ENCODE measurements at places on chromosomes 6 and 20. TPM values are rescaled to one million over a fixed set of nuclear protein-coding genes. Genes with fewer than 3 reads are reported as not detected.

Gene CASS4
- polyA plus RNA-seq, result not detected

DNA sequence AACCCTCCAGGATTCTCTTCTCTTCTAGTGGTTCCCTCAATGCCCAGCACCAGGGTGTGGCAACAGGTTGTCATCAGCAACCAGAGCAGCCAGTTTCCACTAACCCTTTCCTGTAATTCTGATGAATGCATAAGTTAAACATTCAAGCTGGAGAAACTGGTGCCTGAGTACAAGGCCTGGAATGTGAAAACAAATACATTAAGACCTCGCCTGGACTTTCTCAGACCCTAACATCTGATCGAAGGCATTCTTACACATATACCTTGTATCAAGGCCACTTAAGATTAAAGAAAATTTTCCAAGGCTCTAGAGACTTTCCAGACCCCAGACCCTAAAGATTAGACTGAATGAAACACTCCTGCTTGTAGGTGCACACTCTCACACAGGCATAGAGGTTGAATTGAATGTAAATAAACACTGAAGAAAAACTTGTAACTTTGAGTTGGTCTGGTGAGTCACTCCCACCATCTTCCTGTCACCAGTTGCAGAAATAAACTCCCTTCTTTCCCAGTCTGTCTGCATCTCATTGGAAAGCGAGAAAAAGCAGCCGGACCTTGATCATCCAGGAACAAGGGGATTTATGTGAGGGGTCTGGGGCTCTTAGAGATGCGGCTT, 9.0 kb downstream of the LRP11 start:
- H3K27me3 ChIP-seq, result peaks cover under 1% of the 10 kb centered on the region
- H3K27ac ChIP-seq, result no peak overlapping the region
- peaks cover 7% of the 10 kb centered on the region for H3K4me1 ChIP-seq
- DNase-seq, result no peak
- no peak overlapping the region for H3K4me3 ChIP-seq

GRCh38 chr20:54680439-54680838, 205.0 kb downstream of the DOK5 start:
- no peaks in the 10 kb centered on the region for H3K36me3 ChIP-seq
- H3K27me3 ChIP-seq, result 0 out of 2 replicates have a peak, but pooled peaks cover 2% of the 10 kb centered on the region

Gene CRISP3
- not detected for polyA plus RNA-seq

- no peak overlapping the region for H3K27ac ChIP-seq
- H3K27me3 ChIP-seq, result no peaks in the 10 kb centered on the region
- no peak for DNase-seq
- no peaks in the 10 kb centered on the region for H3K36me3 ChIP-seq
- no peak overlapping the region for H3K4me3 ChIP-seq
These were observed 42.3 kb upstream of the FRMD1 start for GRCh38 chr6:168121303-168121665.

DNA sequence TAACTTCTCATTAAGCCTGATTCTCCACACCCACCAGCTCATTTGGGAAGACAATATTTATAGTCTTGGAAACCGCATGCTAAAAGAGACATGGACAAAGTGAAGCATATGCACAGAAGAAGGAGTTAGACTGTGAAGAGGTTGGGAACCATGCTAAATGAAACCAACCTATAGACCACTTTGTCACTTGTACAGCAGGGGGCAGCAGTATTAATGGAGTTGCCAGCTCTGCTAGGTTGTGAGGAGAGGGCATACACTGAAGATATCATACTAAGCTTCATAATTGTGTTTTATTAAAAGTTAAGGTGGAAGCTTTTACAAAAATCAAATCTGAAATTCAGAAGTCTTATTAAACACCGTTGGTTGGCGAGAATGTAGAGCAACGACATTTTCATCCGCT, 38.3 kb upstream of the HMGCLL1 start:
- no peaks in the 10 kb centered on the region for H3K27me3 ChIP-seq
- no peak for DNase-seq
- no peak overlapping the region for H3K27ac ChIP-seq
- H3K36me3 ChIP-seq, result no peaks in the 10 kb centered on the region
- H3K4me3 ChIP-seq, result no peak overlapping the region

Gene FOXF2
- polyA plus RNA-seq, result not detected

GRCh38 chr6:15184441-15184861, 61.4 kb upstream of the JARID2 start:
- no peaks in the 10 kb centered on the region for H3K27me3 ChIP-seq
- DNase-seq, result peak; percentile 15
- no peak overlapping the region for H3K4me3 ChIP-seq
- peaks cover 10% of the 10 kb centered on the region for H3K4me1 ChIP-seq

GRCh38 chr6:151263967-151264366, 24.2 kb downstream of the AKAP12 start:
- no peak for DNase-seq
- no peaks in the 10 kb centered on the region for H3K36me3 ChIP-seq
- no peaks in the 10 kb centered on the region for H3K4me1 ChIP-seq
- H3K4me3 ChIP-seq, result no peak overlapping the region
- H3K27ac ChIP-seq, result no peak overlapping the region

GRCh38 chr6:144769142-144769541, 484.0 kb downstream of the UTRN start:
- H3K4me3 ChIP-seq, result no peak overlapping the region
- no peaks in the 10 kb centered on the region for H3K4me1 ChIP-seq
- no peak overlapping the region for H3K27ac ChIP-seq
- H3K27me3 ChIP-seq, result no peaks in the 10 kb centered on the region
- no peaks in the 10 kb centered on the region for H3K36me3 ChIP-seq
- no peak for DNase-seq

Gene KHDC1L
- not detected for polyA plus RNA-seq

DNA sequence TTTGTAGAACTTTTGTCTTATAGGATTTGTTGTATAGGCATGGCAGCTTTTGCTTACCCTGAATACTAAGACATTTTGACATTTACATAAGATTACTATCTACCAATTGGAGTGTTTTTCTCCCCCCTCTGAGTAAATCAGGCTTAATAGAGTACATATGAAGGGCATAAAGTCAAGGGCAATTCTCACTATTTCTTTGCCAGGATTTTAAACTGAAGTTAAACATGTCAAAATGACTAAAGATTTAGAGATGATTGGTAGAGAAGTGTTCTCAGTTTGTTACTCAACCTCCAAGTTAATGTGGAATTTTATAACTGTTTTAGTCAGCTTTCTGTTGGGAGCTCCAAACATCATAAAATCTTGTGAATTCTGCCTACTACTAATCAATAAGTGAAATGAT, 157.8 kb downstream of the CDKAL1 start:
- H3K36me3 ChIP-seq, result no peaks in the 10 kb centered on the region
- H3K4me1 ChIP-seq, result peaks cover 13% of the 10 kb centered on the region
- no peak overlapping the region for H3K27ac ChIP-seq
- no peak for DNase-seq
